Mesenteric fat pad (tissue), 1 donor: ENCODE measurements at places on chromosomes 2 and 18.

DNA sequence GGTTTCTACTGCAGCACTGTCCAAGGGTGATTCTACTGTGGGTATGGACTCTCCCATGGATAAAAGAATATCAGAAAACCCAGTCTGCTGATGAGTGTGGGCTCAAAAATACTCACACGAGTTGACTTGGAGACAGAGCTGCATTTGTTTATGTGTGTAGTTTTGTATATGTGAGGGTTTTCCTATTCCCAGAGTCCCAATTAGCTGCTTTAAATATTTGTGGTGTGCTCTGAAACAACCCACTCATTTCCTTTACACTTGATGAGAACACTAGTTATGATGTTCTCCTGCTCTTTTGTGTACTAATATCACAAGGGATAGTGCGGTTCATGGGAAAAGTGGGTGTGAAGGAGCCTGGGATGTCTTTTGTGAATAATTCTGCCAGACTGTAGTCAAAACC lies 337.3 kb downstream of the PLCL1 start:
- no peak for DNase-seq

DNA sequence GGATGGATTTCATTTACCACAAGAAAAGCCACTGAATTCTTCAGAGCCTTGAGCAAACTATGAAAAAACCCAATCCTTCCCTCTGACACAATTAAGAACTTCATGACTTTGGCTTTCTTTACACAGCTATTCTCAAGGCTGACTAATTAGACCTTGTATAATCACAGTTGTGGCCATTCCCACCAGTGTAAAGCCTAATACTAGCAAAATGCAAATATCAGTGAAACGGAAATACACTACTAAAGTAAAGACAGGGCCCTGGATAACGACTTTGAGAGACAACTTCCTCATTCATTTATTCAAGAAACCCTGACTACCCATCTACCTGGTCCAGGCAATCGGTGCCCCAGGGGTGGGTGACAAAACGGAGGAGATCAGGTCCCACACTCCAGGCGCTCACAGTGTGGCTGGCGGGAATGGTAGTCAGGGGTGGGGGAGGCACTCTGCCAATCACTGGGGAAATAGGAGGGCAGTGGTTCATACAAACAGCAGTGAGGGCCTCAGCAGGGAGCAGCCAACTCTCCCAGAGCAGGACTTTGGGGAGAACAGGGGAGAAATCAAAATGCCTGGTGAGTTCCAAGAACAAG lies 28.1 kb downstream of the TMEM163 start:
- DNase-seq = no peak

- DNase-seq = no peak
Measured at GRCh38 chr2:179285060-179285459, 20.4 kb upstream of the SESTD1 start.

- DNase-seq = no peak
Measured at GRCh38 chr18:45015788-45016128, 335.1 kb downstream of the SETBP1 start.

DNA sequence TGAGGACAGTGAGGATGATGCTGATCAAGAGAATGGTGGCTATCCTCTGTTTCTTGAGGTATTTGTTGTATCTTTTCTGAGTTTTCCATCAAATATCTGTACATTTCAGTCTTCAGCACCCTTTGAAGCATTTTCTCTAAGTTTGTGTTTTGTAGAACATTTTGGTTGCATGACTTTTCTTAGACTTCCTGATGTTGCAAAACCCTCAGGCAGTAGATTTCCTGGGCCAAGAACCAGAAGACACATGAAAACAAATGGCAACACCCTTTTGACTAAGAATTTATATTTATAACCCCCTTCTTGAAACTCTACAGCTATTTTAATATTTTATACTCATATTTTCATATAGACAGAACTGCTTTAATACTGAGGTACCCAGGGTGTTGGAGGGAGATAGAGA lies 16.2 kb downstream of the HNMT start:
- DNase-seq = no peak
